NT2/D1 (cell line): ENCODE measurements at places on chromosomes 1 and 21.

- no peak for DNase-seq
These were observed 105.1 kb downstream of the NMNAT2 start for GRCh38 chr1:183313063-183313462.

DNA sequence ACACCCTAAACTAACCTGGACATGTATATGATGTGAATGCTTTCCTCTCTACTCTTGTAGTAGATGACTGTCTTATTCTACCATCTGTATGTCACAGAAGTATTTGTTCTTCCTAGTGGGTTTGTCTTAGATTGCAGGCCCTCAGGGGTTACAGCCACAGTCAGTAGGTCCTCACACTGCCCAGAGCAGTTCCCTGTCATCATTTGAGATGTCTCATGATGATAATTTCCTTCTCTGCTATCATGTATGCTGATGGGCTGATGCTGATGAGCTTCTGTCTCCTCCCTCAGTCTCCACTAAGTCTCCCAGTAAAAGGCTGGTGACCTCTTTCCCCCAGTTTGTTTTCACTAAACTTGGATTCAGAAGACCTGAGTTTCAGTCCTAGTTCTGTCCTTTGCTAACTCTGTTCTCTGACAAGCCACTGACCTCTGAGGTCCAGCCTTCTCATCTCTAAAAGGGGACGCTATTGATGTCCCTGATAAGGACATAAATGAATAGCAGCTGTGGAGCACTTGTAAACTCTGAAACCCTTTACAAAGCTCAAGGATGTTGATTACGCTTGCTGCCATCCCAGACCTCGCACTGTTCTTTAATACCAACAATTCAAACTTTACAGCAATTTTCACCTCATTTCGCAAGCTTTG lies 3.1 kb upstream of the ETV3 start:
- DNase-seq: no peak

DNA sequence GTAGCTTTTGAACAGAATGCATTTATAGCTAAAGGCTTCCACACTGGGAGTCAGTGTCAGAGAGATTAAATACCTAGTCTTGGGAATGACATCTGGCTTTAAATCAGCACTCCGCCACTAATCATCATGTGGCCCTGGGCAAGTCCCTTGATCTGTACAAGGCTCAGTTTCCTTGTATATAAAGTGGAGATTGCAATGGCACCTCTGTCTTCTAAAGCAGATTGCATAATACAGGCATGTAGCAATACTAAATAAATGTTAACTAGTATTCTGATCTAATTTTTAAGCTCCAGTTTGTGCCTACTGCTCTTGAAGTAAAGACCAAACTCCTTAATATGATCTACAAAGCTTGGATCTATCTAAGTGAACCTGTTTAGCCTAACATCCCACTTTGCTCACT lies 249.4 kb downstream of the PLPP3 start:
- DNase-seq: no peak

DNA sequence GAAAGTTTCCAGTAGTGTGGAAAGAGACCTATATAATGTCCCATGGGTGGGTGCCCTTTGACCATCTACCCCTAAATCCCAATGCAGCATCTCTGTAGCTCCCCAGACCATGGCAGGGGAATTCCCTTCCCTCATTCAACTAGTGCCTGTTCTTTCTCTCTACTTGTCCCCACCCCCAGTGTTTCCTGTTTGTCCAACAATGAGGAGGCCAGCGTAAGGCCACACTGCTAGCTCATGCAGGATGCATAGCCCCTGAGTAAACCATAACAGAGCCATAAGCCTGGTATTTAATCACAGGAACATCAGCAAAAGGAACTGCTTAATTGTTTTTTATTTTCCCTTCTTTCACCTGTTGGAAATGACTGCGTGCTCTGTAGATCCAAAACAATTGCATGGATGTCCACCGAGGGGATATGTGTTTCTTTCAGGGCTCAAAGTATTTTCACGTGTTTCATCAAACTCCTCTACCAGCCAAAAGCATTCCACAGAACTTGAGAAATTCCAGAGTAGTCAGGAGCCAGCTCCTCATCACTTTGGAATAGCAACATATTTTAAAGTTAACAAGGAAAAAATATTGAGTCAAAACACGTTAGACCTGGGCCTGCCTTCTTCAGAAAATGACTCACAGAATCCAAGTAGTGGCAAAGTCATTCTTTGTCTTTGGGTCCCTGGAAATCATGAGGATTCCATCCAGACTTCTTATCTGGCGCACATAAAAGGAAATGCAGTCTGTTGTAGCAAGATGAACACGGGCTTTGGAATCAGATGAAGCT lies 162.5 kb upstream of the SGIP1 start:
- no peak for DNase-seq

DNA sequence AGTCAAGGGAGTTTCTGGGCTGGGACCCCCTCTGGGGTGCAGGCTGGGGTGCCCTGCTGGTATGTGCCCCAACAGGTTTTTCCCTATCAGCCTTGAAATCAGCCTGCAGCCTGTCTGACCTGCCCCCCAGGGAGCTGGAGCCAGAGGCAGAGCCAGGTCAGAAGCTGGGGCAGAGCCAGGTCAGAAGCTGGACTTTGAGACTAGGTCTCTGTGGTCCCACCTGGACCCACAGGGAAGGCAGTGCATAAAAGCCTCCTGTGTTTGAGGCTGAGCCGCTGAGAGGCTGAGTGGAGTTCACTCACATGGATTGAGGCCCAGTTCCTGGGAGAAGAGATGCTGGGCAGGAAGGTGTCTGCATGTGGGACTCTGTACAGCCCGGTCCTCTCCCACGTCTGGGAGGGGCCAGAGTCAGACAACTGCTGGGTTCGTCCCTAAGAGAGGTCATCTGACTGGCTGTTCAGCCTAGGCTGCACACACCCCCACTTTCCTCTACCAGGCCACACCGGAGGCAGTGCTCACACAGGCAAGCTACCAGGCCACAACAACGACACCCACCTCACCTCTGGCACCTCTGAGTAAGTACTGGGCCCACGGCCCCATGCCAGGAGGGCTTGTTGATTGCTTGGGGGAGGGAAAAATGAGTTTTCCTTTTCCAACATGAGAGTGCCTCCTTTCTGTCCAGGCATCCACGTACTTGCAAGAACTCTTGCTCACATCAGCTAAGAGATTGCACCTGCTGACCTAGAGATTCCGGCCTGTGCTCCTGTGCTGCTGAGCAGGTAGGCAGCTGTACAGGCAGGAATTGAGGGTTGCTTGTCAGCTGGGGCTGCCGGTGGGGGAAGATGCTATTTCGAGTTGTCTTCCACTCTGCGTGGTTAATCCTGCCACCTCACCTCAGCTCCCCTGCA lies at the start of gene ANXA9:
TSS of gene ANXA9 (plus strand) at position 488 of the 908 bp plus-strand sequence. CDS start 814 bp downstream, outside the sequence.
- no peak for DNase-seq

- DNase-seq: no peak
These were observed 119.2 kb downstream of the EDEM3 start for GRCh38 chr1:184635347-184635979.

DNA sequence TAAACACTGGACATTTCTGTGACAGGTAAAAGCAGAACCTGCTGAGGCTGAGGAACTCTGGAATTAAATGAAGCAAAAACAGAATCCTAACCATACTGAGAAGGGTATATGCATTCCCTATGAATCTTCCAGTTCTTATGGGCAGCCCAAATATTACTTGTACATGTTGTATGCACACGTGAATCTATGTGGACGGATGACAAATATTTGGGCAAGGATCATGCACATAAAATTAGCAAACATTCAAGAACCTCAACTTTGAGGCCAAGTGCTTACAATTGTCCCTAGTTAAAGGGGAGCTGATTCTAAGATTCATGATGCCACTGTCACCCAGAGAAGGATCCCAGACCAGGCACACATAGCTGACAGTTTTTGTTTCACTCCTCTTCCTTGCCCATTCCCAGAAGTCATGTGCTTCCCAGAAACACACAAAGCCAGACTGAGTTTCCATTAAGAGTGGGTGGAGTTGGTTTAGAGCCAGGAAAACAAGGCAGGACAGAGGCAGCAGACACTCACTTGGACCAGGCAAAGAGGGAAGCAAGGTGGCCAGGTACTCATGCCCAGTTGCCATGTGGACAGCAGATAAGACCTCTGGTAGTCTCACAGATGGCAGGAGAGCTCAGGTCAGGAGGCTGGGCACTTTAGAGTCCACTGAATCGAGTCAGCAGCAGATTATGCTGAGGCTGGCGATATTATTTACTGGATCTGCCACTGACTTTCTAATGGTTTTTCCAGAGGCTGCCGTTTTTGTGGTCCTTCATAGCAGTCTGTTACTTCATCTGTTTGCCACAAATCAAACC lies 25.6 kb downstream of the AK2 start:
- DNase-seq: no peak

DNA sequence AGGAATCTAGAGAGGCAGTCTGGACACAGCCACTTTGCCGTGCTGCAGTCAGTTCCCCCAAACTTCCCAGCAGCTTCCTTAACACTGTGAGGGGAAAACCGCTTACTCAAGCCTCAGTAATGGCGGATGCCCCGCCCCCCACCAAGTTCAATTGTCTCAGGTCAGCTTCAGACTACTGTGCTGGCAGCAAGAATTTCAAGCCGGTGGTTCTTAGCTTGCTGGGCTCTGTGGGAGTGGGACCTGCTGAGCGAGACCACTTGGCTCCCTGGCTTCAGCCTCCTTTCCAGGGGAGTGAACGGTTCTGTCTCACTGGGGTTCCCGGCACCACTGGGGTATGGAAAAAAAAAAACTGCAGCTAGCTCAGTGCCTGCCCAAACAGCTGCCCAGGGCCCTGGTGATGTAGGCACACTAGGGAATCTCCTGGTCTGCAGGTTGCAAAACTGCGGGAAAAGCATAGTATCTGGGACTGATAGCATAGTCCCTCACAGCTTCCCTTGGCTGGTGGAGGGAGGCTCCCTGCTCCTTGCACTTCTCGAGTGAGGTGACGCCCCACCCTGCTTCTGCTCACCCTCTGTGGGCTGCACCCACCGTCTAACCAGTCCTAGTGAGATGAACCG lies 23.7 kb upstream of the HFM1 start:
- DNase-seq: peak; percentile 38

DNA sequence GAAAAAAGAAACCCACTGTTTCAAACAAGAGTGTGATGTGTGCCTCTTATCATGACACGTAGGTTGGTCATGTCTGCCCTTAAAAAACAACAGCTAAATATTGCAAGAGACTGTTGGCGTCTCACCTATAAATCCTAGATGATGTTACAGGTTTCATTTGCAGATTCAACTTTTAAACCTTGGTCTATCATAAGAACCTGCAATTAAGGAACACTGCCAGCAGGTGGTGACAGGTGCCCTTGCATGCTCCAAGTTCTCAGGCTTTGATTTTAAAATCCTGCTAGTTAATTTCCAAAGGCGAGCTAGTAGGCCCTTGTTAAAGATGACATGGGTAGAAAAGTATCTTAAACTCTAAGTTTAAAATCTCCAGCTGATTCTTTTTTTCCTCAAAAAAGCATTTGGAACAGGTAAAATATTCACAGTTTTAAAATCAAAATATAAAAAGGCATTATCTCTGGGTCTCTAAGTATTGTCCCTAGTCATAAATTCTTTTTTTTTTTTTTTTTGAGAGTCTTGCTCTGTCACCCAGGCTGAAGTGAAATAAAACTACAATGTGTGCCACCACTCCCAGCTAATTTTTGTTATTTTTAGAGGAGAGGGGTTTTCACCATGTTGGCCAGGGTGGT lies 39.1 kb downstream of the CLSTN1 start:
- DNase-seq: peak; percentile 49

DNA sequence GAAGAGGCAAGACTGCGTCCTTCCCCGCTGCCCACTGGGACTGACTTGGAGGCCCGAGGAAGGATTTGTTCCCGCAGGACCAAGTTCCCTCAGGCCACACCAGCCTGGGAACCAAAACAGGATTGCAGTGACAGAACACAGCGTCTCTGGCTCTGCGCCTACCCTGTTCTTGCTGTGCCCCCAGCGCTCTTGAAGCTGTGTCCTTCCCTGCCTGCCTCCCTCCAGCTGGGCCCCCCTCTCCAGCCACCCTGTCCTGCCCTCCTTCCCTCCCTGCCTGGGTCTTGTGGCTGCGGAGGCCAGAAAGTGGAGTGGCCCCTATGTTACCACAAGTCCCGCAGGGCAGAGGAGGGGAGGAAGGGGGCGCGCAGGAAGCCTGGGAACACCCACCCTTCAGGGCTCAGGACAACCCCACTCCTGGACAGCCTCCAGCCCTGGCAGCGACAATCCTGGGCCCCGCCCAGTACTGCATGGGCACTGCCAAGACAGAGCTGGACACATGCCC lies 164.9 kb downstream of the DYRK1A start:
- no peak for DNase-seq

DNA sequence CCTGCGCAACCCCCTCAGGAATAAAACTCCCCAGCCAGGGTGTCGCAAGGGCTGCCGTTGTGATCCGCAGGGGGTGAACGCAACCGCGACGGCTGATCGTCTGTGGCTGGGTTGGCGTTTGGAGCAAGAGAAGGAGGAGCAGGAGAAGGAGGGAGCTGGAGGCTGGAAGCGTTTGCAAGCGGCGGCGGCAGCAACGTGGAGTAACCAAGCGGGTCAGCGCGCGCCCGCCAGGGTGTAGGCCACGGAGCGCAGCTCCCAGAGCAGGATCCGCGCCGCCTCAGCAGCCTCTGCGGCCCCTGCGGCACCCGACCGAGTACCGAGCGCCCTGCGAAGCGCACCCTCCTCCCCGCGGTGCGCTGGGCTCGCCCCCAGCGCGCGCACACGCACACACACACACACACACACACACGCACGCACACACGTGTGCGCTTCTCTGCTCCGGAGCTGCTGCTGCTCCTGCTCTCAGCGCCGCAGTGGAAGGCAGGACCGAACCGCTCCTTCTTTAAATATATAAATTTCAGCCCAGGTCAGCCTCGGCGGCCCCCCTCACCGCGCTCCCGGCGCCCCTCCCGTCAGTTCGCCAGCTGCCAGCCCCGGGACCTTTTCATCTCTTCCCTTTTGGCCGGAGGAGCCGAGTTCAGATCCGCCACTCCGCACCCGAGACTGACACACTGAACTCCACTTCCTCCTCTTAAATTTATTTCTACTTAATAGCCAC lies 696 bp downstream of the TGFB2 start:
- DNase-seq: no peak

GRCh38 chr1:25566730-25567341 lies 23.4 kb downstream of the LDLRAP1 start:
- DNase-seq: no peak

- no peak for DNase-seq
These were observed 6.7 kb upstream of the IL10RB start for GRCh38 chr21:33259428-33259827.

DNA sequence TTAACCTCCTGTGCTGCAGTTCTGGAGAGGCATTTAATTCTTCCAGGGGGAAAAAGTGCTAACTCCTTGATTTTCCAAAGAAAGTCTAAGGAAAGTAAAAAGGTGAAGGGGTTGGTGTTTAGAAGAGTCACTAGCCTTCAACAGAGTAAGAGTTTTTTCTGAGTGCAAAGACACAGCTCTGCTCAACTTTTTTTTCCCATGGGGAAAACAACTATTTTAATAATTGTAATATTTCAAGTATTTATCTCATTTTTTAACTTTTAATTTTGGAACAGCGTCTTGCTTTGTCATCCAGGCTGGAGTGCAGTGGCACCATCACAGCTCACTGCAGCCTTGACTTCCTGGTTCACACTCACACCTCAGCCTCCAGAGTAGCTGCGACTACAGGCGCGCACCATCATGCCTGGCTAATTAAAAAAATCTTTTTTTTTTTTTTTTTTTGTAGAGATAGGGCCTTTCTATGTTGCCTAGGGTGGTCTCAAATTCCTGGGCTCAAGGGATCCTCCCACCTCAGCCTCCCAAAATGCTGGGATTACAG lies 202.6 kb downstream of the APP start:
- DNase-seq: no peak
